ENCODE measurements at places on chromosomes 11 and 22. TPM values are rescaled to one million over a fixed set of nuclear protein-coding genes. Genes with fewer than 3 reads are reported as not detected.
A peak's percentile ranks its signal among the peaks of the same experiment; 100 is the strongest.

GRCh38 chr11:121575250-121575962, 122.6 kb upstream of the SORL1-AS1 start:
- DNase-seq: peak; percentile 57

The RASGRP2 gene
- 4.1 TPM for polyA plus RNA-seq

DNA sequence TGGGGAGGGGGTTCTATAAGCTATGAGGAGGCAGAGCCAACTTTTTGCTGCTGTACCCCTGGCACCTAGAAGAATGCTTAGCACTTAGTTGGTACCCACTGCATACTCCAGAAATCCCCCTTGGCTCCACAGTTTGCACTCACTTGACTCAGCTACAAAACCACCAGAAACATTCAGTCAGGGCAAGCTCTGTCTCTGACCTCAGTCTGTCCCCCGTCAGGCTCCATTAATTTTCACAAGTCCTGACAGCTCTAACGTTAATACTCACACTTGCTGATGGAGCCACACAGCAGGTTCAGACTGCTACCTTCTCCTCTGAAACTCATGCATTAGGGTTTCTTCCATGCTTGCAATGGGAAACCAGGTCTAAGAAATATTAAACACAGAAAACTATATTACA, 81.7 kb downstream of the MPPED2 start:
- peak; percentile 52 for DNase-seq

- DNase-seq: no peak
Observed at GRCh38 chr11:34271727-34272126, 86.1 kb downstream of the ABTB2 start.

DNA sequence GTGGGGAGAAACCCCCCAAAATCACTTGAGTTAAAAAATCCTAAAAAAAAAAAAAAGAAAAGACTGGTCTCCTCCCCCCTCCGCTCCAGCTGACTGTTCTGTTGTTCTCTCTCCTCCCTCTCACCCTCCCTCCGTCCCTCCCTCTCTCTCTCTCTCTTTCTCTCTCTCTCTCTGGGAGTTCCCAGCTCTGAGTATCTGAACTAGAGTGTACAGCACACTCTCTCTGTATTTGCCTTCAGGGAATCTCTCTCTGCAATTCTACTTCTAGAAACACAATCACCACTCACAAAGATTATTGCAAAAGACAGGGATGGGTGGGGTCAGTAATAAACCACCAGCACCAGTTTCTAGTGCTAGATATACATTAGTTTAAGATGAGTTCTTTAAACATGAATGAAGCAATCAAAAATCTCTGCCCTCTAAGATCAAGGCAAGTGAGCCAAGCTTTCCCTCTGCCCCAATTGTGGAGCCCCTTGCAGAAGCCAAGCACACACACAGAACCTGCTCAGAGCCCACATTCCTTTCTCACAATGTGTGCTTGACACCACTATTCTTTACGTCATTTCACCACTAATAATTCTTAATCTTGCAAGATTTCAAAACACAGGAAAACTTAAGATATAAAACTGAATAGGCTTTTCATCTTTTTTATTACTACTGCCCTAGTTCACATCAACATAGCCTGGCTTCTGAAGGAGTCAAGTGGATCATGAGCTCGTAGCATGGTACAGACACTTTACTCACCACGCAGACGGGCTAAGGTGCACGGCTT, 133.5 kb downstream of the RBFOX2 start:
- peak; percentile 56 for DNase-seq

- no peak for DNase-seq
Observed at GRCh38 chr11:70637186-70637800, 239.0 kb downstream of the CTTN start.

The BACE1 gene
- 63.6 TPM for polyA plus RNA-seq

The TLCD5 gene
- polyA plus RNA-seq: 14.0 TPM

The LMNTD2 gene
- 4.6 TPM for polyA plus RNA-seq

- no peak for DNase-seq
Observed at GRCh38 chr11:131154351-131154750, 216.1 kb upstream of the NTM start.

GRCh38 chr11:72807792-72808191, 6.4 kb upstream of the ATG16L2 start:
- no peak for DNase-seq

The CD3E gene
- 0.36 TPM for polyA plus RNA-seq

DNA sequence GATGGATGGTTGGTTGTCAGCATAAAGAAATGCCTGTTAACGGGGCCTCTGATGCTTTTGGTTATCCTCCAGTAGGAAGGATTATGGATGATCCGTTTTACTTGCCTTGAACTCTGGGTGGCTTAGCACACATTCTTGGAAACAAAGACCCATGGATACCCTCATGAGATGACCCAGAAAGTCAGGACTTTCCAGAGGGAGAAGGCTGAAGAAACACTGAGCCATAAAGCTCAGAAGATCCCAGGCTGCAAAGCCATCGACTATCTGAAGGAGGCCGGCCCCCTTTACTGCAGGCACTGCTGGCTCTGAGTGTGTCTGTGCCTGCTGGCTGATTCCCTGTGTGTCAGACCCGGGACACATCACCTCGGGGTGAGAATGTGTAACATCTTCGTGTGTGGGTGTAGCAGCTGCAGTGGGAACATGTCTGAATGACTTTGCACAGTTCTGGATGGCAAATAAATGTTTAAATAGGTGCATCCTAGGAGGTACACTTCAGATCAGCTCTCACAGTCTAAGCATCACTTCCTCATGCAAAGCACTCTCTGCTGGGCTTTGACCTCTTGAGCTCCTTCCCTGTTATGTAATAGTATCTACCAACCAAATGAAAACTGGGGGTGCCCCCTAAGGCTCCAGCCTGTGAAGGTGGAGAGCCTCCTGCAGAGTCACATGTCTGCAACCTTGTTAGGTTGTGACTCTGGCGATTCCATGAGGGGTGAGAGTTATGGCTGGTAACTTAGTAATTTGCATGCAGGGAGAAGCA, 1084.9 kb downstream of the TBC1D22A start:
- no peak for DNase-seq

- DNase-seq: no peak
Observed at GRCh38 chr11:65981101-65981740, 19.7 kb downstream of the SART1 start.

The SLC22A12 gene
- 5.6 TPM for polyA plus RNA-seq

GRCh38 chr11:92324890-92325289, 100.3 kb downstream of the FAT3 start:
- DNase-seq: no peak

The SCYL1 gene
- 81.5 TPM for polyA plus RNA-seq

GRCh38 chr11:121696177-121696871, 243.6 kb upstream of the SORL1-AS1 start:
- DNase-seq: no peak

- DNase-seq: no peak
Observed at GRCh38 chr11:3143136-3143880, 21.8 kb downstream of the OSBPL5 start.

- no peak for DNase-seq
Observed at GRCh38 chr22:39897841-39898240, 3.0 kb upstream of the GRAP2 start.

DNA sequence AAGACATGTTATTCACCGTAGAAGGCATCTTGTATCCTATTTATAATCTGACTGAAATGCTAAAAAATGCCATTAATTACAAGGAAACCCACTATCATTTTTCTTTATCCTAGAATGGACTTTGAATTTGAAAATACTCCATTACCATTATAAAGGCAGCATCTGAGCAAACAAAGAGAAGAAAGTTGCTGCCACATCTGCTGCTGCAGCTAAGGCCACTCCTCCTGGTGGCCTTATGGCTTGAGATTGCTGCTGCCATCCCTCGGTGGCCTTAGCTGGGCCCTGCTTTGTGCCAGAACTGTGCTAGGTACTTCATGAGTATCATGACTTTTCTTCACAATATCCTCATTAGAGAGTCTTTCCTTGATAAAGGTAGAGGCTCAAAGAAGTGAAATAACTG, 1210.1 kb upstream of the TENM4 start:
- DNase-seq: no peak

DNA sequence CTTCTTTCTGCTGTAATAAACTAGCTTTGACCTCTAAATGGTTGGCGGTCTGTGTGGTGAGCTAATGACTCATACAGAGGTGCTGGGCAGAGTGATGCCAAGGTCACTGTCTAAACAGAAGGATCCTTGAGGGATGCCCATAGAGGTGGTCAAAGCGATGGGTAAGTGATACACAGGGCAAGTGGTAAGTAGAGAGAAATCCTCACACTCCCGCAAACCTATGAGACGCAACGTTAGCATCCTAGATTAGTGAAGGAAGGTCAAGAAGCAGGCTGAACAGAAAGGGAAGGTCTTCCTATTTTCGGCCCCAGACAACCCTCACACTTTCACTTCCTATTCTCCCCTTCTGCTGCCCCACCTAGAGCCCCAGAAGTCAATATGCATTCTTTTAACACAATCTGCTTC, 65.6 kb upstream of the SESN3 start:
- DNase-seq: no peak

The SLC22A9 gene
- 0.03 TPM for polyA plus RNA-seq

The MRGPRE gene
- polyA plus RNA-seq: not detected

The SCGB2A2 gene
- not detected for polyA plus RNA-seq

DNA sequence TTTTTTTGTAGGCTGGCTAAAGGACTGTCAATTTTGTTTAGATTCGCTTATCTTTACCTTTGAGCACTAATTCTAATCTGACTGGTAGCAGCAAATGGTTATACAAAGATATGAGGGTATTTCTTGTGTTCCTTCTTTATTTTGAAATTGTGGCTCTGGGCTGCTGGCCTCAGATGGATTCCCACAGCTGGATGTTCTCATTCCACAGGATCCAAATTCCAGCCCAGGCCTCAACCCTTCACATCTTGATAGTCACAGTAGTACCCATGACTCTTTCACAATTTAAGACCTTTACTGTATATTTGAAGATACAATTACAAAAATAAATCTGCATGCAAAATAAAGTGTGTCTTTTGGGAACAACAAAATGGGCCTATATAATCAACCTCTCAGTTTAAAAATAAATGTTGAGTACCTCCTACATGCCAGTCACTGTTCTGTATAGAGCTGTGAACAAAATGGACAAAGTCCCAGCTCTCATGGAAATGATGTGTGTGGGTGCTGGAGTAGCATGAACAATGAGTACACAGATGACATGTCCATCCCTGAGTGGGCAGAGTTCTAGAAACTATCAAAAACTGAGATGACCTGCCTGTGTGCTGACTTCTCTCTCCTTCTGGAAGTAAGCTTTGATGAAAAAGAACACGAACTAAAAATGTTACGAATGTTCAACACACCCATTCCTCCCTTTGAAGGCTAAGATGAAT, 51.7 kb upstream of the FBXO3 start:
- DNase-seq: no peak

GRCh38 chr11:96228910-96229309, 114.1 kb downstream of the MAML2 start:
- no peak for DNase-seq

DNA sequence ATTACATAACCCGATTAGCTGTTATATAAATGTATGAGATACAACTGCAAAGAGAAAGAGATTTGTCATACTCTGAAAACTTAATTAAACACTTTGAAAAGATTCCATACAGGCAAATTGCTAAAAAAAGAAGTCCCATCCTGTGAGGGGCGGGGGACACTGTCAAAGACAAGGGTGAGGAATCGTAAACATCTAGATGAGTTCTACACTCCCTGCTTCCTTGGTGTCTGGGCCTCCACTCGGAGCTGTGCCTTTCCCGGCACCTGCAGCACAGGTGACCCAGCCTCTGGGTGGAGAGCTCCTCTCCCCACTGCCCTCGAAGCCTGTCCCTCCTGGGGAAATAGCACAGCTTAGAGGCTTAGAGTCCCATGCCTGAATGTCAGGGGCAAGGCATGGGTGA, 69.2 kb upstream of the CRYBB3 start:
- DNase-seq: no peak

The CDCA5 gene
- 22.6 TPM for polyA plus RNA-seq

DNA sequence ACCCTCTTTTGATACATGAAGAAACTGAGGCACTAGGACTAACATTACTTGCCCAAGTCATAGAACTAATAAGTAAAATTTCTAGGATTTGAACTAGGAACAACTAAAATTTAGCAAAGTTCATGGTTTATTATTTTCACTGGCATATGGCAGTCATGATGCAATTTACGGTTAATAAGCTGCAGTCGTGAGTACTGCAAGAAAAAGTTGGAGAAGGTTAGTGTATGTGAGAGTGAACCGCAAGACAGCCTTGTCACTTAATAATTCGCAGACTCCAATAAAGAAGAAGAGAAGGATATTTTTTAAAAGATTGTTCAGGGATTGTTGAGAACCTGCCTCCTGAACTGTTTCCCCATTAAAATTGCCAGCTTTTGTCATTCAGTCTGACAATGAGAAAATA, 663.4 kb upstream of the TENM4 start:
- no peak for DNase-seq

DNA sequence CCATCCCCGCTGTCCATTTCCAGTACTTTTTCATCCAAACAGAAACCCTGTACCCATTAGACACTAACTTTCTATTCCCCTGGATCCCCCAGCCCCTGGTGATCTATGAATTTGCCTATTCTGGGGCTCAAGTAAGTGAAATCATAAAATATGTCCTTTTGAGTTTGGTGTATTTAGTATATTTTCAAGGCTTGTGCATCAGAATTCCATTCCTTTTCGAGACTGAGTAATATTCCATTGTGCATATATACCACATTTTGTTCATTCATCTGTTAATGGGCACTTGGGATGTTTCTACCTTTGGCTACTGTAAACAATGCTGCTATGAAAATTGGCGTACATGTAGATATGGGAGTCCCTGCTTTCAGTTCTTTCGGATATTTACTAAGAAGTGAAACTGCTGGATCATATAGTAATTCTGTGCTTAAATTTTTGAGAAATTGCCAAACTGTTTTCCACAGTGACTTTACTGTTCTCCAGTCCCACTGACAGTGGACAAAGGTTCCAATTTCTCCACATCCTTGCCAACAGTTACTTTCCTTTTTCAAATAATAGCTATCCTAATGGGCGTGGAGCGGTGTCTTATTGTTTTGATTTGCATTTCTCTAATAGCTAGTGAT, 16.1 kb downstream of the APLP2 start:
- DNase-seq: no peak

The SPDYC gene
- 0.17 TPM for polyA plus RNA-seq

DNA sequence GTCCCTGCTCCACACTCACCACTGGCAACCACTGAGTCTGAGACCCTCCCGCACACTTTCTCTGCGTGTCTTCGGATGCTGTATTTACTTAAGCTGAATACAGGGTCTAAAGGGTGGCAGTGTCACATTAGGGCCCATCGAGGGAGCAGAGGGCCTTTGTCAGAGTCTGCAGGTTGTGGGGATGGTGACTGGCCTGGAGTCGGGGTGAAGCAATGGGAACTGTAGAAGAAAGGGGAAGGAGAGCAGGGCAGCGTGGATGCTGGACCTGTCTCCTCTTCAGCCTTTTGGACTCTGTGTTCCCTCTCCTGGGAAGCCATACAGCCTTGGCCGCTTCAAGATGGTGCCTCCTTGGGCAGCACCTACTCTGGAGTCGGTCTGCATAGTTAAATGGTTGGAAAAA, 61.1 kb downstream of the ZBTB16 start:
- no peak for DNase-seq

GRCh38 chr11:5631969-5632635, 7.3 kb downstream of the TRIM34 start:
- DNase-seq: no peak

GRCh38 chr22:46007848-46008261, 30.9 kb upstream of the WNT7B start:
- DNase-seq: peak; percentile 75

The TECTA gene
- 2.7 TPM for polyA plus RNA-seq

The ARHGAP8 gene
- polyA plus RNA-seq: 51.0 TPM

Data from renal pelvis (tissue), 12 donors.